ENCODE measurements at places on chromosomes 16 and 17.

- DNase-seq = peak; percentile 5
These were observed 50.6 kb upstream of the NKD1 start for GRCh38 chr16:50497592-50497991.

DNA sequence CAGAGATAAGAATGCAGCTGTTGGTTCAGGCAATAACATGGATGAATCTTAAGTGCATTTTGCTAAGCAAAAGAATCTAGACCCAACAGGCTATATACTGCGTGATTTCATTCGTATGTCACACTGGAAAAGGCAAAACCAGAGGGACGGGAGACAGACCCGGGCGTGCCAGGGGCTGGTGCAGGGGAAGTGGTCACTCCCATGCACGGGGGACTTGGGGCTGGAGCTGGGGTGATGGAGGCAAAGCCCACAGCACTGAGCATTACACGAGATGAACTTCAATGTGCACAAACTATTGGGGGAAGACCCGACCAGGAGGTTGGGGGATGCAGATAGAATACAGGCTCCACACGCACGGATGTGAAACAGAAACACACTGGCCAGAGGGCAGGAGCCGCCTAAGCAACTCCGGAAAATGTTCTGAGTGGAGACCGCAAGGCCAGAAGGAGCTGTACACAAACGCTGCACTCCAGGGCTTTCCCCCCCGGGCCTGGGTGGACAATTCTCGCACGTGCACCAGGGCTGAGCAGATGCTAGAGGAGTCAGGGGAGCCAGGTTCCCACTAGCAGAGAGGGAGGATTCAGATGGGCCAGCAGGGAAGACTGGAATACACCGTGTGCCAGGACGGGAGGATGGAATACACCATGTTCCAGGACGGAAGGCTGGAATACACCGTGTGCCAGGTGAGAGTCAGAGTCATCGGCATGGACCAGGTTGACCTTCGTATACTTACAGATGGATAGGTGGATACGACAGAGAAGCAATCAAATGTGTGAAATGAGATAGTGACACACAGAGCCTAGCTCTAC, 11.3 kb downstream of the LMF1 start:
- no peak for DNase-seq

DNA sequence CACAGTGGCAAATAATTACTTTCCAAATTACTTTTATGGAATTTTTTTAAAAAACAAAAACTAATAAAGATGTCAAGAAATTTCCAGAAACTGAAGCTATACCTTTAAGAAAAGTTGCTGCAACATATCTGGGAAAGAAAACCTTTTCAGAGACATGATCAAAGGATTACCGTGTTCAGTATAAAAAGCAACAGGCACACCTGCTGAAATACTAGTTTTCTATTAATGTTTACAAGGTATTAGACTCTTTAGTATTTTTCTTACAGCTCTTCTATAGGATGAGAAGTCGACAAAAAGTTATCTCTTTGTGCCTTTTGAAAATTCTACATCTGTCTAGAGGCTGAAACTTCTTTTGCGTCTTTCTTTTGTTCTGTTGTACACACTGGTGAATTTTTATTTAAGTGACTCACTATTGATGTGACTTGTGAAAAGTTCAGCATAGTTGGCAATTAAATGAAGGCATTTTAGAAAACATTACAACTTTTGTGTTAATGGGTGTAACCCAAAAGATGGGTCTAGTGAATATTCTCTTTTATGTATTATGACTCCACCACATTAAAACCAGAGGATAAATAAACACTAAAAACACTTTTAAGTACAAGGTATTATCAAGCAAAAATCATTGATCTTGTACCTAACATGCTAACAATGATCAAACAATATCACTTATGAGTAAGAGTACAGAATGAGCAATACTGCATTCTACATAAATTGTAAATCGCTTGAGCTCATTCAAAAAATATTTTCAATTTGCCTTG, 23.8 kb downstream of the NACA2 start:
- no peak for DNase-seq

DNA sequence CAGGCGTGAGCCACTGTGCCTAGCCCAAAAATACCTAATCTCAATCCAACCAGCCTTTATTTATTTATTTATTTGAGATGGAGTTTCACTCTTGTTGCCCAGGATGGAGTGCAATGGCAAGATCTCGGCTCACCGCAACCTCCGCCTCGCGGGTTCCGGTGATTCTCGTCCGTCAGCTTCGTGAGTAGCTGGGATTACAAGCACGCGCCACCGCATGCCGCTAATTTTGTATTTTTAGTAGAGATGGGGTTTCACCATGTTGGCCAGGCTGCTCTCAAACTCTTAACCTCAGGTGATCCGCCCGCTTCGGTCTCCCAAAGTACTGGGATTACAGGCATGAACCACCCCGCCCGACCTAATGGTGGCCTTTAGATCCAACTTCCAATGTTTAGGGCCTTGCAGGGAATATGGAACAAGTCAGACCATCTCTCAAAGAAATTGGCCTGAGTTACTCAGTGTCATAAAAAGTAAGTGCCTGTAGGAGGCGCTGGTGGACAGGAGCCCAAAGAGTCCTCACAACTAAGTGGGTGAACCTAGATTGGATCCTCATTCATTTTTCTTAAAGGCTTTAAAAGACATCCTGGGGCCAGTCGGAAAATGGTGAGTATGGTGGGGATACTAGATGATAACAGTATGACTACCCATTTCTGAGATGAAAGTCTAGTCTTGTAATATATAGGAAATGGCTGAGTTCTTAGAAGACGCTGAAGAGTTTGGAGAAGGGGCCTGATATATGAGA, 4.6 kb downstream of the ZSCAN10 start:
- peak; percentile 39 for DNase-seq

- DNase-seq = no peak
These were observed 49.9 kb upstream of the MAP3K14 start for GRCh38 chr17:45366691-45367090.

DNA sequence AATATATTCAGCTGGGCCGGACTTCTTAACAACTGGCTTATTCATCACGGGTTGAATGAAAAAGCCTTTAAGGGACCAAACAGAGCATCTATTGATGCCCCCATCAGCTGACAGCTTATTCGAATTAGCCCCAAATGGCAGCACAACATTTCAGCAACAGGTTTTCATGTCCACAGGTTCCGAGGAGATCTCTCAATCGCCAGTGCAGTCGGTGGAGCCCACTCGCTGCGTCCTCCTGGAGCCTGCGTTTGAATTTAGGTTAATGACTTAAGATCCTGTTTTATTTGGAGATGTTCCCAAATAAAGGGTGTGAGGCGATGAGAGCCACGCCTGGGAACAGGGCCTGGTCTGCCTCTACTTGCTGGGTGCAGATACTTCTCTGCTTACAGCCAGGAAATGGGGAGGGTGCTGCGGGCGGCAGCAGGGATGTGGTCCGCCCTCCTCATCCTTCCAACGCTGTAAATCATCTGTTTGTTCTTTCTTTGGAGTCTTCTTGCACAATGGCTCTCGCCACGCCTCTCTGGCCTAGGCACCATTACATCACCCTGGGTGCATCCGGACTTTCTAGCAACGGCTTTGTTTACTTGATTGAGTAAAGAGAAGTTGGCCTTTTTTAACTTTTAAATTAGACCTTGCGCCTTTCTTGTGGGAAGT, 22.6 kb downstream of the NDE1 start:
- peak; percentile 98 for DNase-seq

DNA sequence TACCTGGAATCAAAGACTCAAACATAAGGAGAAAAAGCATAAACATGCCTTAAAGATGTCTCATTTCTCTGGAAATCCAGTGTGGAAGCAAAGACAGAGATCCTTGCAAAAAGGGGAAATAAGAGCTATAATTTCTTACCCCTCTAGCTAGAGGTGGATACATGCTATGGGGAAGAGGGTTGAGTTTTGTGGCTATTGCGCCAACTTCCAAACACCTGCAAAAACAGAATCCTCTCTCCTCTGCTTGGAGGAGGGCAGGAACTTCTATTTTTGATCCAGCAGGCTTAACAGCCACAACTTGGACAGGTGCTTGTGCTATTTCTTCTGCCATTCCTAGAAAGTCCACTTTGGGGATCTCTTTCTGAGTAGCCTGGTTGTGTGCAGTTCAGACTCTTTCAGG, 21.5 kb upstream of the NUDT7 start:
- DNase-seq = no peak

- DNase-seq = no peak
These were observed 47.0 kb upstream of the SREBF1 start for GRCh38 chr17:17883801-17884200.

GRCh38 chr17:181245-182049, at the start of gene DOC2B:
Gene DOC2B (minus strand): TSS chr17:181650. CDS start chr17:181479, 171 bp downstream.
- peak; percentile 35 for DNase-seq

DNA sequence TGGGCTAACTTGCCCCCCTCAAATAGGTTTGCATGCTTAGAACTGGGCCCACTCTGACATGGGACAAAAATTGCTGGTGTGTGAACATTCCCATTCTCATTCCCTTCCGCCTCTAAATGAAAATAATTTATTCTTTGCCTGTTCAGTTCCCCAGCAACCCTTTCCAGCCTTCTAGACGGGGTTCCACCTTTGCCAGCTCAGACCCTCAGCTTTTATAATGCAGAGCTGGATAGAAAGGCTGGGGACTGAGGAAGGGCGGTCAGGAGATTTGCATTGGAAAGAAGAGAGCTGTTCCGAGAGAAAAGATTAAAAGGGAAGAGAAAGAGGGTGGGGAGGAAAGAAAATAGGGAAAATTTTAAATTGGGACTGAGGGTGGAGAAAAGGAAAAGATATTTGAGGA, 151.1 kb upstream of the WSCD1 start:
- DNase-seq = no peak

All from amniotic epithelial cell (primary cell).